ENCODE measurements at places on chromosomes 12 and 14.

DNA sequence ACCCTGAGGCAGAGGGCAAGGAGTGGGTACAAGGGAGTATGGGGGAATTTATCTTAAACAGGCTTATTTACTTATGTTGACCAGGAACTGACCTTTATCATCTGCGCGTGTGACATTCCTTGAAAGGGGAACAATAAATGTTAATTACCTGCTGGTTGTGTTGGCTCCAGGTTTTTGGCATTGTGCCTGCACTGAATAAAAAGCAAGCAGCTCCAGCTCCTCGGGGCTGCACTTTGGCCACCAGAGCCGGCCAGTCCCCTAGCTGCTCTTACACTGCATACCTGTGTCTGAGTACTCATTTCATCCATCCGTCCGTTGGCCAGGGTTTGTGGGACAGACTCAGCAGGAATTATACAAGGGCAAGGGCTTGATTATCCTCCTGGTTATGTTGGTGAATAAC is 68.8 kb upstream of the GTF2A1 start:
- no peak for DNase-seq

DNA sequence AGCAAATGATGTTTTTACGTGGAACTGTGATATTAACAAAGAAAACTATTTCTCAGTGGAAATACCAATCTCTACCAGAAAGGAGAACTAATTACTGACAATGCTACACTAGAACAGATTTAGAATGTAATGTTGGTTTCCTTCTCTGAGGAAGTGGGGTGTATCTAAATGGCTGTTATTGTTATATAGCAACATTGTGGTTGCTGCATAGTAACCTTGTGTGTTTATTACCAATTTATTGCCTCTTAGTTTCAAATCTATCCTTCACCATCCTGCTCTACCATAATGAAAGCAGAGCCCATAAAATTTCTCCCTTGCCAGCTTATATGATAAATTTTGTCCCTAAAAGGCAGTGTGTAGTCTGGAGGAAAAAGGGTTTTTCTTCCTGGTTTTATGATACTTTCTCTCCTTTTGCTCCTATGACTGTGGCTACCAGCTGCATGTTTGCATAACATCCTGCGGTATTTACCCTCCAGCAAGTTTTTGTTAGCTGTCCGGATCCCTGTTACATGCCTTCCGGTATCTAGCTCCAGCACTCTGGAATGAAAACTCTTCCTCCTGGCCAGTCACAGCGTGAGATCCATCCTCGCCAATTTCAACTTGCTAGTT is 5.7 kb upstream of the KLRK1 start:
- DNase-seq: peak; percentile 99

DNA sequence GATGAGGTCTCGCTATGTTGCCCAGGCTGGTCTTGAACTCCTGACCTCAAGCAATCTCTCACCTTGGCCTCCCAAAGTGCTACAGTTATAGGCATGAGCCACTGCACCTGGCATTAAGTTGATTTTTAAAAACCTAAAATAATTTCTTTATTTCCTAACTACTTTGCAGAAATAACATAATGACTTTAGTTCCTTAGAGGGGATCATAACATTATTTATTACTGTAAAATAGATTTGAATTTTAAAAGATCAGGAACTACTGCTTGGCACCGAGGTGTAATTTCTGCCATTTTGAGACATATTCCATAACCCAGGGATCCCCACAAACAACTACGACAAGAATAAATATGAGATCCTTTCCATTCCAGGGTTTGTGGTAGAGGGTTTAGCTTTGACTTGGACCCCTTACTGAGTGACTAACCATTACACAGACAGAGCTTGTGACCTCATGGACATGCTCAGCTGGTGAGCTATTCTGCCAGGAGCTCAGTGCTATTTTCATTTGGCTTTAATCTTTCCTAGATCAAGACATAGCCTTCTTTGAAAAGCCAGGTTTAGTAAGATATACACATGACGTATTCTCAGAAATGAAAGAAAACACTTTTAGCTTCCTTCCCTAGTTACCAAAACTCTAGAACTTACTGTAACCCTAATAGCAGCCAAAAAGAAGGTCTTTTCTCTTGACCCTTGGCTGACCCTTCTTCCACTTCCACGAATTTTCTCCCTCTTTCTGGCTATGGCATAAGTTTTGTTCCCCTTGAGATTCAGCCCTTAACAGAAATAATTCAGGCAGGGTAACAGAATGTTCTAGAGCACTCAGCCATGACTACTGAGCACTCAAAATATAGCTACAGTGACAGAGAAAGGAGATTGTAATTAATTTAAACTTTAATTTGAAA is 75.1 kb upstream of the NUDT4 start:
- no peak for DNase-seq

DNA sequence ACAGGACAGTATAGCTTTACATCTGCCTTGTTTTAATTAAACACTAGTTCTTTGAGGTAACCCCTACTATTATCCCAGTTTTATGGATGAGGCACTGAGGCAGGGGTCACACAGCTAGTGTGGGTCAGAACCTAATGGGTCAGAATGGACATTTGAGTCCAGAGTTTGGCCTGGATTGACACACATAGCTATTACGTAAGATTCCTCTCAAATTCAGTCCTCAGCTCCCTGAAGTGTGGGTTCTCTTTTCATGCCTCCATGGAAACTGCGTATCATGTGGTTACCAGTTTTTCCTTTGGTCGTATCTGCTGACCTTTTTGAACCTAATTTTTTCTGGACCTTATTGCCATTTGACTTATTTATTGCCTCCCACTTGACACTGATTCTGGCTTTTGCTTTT is 40.4 kb downstream of the PSEN1 start:
- DNase-seq: no peak

DNA sequence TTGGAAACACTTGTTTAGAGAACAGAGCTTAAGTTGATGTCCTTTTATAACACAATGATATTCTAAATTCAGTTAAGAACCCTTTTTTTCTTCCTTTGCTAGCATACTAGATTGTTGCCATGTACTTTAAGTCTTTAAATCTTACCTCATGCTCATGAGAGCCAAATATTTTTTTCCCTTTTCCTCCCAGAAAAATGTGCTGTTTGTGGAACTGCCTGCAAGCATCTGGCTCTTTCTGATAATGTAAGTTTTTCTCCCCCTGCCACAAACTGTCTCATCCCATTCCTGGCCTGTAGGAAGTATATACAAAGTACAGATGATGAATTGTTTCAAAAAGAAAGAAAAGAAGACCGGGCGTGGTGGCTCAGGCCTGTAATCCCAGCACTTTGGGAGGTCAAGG is 5.3 kb downstream of the RNF212B start:
- no peak for DNase-seq

DNA sequence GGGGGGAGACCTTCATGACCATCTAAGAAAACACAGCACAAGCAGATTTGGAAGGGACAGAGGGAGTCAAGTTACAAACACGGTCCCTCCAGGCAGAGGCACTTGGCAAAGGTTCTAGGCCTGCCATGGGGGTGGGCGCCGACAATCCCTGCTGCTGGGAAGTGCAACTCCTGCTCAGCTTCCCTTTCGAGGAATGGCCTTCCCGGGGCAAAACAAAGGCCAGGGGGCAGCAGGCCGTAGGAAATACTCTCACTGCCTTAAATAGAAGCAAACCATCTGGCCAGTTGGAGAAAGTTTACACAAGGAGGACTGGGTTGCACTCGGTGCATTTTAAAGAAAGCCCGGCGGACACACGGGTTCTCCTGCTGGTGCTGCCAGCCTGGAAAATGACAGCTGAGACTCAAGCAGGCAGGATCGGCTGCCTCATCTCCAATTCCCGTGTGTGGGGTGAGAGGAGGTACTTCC is 65.8 kb downstream of the ITPK1 start:
- no peak for DNase-seq

DNA sequence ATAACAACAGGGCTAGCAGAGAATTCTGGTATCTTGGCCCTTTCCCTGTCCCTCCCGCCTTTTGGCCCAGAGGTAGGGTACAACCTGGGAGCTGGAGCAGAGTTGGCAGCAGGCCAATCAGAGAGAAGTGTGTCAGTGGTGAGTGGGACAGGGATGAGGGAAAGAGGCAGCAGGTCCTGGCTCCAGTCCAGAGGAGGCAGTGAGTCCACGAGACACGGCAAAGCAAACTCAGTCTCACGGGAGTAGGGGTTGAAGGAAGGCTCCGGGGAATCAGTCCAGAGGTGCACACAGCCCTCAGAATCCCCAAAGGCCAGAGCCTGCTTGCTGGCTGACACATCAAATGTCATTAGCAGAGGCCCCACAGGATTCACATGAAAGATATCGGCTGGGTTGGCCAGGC is 7.3 kb downstream of the PAN2 start:
- DNase-seq: no peak

- no peak for DNase-seq
Measured at GRCh38 chr14:27184427-27184826, 586.6 kb upstream of the NOVA1 start.

GRCh38 chr12:40745386-40745785 is 53.1 kb downstream of the CNTN1 start:
- DNase-seq: peak; percentile 48

DNA sequence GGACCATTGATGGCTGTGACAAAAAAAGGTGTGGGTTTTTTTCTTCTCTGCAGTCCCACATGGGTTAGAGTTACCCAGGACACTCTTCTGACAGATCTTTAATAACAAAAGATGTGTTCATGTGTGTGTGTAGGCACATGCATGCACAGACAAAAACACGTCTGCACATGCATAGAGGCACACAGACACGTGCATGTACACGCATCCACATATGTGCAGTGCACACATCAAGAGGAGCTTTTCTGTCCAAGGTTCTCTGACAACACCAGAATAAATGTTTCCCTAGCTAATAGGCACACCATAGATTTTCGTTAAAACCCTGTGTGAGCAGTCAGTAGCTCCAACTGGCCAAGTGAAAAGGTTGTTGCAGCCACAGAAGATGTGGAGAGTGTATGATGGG is 2.8 kb upstream of the MYL2 start:
- no peak for DNase-seq

GRCh38 chr14:75204116-75204515 is 27.7 kb upstream of the TMED10 start:
- no peak for DNase-seq

DNA sequence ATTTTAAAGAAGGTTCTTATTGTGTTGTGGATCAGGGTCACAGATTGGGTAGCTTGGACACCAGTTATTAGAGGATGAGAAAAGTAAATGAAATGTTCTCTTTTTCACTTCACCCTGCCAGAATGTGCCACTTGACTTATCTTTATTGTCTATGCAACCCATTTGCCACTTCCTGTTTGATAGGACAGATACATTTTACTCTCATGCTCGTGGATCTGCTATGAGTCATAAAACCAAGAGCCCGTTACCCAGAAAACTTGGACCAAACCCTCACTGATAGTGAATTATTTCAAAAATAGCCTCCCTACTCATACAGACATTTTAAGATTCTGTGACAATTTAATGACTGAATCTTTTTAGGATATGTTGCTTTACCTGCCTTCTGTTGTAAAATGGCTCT is 1.8 kb downstream of the ISCA2 start:
- no peak for DNase-seq

DNA sequence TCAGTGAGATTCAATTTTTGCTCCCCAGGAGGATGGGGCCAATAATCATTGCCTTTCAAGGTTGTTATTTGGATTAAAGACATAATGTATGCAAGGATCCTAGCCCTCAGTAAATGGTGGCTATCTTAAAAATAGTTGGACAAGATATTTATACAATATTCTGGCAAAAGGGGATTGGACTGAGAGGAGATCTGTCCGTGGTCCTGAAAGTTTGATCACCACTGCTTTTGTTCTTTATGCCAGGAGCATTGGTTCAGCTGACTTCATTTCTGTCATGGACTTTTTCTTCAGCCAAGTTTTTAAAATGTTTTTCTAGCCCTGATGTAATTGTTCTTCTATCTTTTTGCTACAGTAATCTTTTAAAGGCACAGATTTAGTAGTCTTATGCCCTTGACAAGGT is 70.2 kb upstream of the TCL1A start:
- peak; percentile 24 for DNase-seq

- no peak for DNase-seq
Measured at GRCh38 chr14:102007916-102008418, 43.6 kb downstream of the DYNC1H1 start.

- no peak for DNase-seq
Measured at GRCh38 chr14:83842547-83842946, 1687.4 kb upstream of the FLRT2 start.

DNA sequence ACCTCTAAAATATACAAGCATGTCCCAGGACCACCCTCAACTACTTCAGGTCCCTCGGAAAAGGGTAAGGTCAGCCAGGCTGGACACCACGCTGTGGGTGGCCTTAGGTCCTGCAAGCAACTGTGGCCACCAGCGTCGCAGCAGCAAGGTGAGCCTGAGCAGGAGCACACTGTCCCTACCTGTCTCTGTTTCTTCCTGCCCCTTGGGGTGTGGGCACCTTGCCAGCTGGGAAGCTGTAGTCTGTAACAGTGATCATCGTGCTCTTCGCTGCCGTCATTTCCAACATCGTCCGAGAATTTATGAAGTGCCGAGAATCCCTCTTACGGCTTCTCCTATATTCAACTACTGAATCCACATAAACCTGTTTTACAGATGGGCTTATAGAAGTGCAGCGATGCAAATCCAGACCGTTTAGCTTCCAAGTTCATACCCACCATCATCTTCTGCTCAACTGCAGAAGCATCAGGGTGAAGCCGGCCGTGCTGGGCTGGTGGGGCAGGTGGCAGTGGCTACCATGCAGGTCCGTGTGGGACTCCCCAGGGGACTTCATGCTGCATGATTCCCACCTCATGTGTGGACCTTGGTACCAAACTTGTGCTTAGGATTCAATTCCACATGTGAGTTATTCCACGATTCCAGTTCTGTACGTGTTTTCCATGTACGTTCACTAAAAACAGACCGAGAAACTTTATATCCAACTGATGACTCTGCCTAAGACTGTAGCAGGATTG is 361.3 kb upstream of the SFSWAP start:
- DNase-seq: no peak

DNA sequence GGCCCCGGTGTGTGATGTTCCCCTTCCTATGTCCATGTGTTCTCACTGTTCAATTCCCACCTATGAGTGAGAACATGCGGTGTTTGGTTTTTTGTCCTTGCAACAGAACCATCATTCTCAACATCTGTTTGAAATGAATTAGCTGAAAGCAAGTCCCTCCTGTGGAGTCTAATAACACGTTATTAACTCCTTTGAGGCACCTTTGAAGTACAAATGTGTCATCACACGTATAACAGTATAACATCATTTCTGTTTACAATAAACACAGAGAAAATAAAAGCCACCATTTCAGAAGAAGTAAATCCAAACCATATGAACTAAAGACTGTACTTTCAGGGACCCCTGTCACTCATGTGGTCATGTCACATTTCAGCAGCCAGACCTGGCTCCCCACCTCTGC is 198.5 kb downstream of the STXBP6 start:
- no peak for DNase-seq

DNA sequence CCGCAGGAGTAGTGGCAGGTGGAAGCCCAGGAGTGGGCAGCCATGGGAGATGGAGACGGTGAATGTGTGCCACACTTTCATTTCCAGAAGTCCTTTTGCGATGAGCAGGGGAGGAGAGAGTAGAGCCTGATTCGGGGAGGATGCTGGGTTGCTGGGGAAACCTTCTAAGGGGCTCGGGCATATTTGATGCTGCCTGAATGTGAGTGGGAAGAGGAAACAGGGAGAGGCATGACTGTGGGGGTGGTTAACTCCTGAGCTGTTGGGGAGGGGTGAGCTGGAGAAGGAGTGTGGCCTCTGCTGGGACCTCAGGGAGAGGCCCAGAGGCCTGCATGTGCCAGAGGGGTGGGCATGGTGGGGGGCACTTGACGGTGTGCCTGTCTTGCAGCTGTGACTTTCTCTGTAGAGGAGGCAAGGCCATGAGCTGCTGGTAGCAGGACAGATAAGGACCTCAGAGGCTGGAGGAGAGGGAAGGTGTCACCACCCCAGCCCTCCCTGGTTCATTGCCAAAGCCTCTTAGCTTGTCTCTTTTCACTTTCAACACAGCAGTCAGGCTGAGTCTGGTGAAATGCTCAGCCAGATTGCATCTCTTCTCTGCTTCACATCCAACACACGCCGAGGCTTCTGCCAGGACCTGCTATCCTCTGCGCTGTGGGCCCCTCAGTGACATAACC is 11.4 kb downstream of the GLT1D1 start:
- no peak for DNase-seq
